ENCODE measurements at places on chromosomes 4 and X. TPM values are rescaled to one million over a fixed set of nuclear protein-coding genes. Genes with fewer than 3 reads are reported as not detected.

MAGEB17 gene
- not detected for total RNA-seq

MAPK10 gene
- total RNA-seq: 3.9 TPM

CORIN gene
- under 0.01 TPM for total RNA-seq

GRIA3 gene
- total RNA-seq: 2.6 TPM

SPANXN4 gene
- not detected for total RNA-seq

RRH gene
- not detected for total RNA-seq

CXCL8 gene
- total RNA-seq: 14.3 TPM

CLNK gene
- total RNA-seq: not detected

AR gene
- 13.2 TPM for total RNA-seq

BGN gene
- 11.4 TPM for total RNA-seq

REPS2 gene
- total RNA-seq: 0.37 TPM

GPR50 gene
- total RNA-seq: not detected

All from subcutaneous preadipocyte (primary cell).